ENCODE measurements at places on chromosomes 1 and 21. TPM values are rescaled to one million over a fixed set of nuclear protein-coding genes. Genes with fewer than 3 reads are reported as not detected.

PRAMEF20 gene
- polyA plus RNA-seq: not detected

ARHGAP30 gene
- 2.4 TPM for polyA plus RNA-seq

THEM5 gene
- 0.56 TPM for polyA plus RNA-seq

SPATA45 gene
- polyA plus RNA-seq: not detected

ZBTB7B gene
- polyA plus RNA-seq: 11.4 TPM

KIF26B gene
- 1.00 TPM for polyA plus RNA-seq

C8B gene
- not detected for polyA plus RNA-seq

RBP7 gene
- 3.2 TPM for polyA plus RNA-seq

Data from forelimb muscle (tissue), 1 donor.